ENCODE measurements at places on chromosomes 6 and 20.

DNA sequence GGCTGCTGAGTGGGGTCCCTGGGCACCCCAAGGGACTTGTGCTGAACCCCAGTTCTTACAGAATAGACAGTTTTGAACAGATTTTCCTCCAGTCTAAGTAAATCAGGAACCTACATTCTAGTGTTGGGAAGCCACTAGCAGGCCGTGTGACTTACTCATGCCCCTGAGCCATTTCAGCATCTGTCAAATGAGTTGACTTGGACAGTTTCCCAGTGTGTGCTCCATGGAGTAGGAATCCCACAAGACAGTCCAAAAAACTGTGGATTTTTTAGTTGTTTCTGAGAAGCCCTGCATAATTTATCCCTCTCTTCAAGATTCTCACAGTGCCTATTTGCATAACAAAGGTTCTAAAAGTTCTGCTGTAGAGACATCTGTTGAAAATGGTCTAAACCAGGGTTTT, 2.1 kb downstream of the GABRR2 start:
- DNase-seq: no peak

DNA sequence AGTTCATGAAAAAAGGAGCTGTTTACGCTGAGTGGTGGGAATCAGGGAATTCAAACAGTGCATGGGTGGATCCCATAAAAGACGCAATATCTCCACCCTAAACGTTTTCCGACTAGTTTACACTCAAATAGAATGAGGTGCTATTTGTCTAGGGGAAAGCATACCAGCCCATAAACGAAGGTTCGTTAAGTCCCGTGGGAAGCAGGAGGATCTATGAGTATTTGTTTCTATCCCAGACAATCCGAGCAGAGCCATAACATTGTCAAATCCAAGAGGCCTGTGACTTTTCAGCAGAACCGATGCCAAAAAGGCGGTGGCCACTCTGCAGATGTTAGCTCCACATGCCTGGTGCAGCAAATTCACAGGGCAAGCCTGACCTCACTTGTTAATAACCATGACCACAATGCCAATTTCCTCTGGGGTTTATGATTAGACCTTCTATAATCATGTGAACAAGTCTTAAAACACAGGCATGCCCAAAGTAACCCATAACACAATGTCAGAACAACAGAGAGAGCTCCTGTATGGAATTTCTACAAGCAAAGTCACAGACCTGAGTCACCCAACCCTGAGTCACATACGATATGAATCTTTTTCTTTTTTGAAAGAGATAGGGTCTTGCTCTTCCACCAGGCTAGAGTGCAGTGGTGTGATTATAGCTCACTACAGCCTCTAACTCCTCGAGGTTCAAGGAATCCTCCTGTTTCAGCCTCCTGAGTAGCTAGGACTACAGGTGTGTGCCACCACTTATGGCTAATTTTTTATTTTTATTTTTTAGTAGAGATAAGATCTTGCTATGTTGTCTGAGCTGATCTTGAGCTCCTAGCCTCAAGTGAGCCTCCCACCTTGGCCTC, 123.3 kb downstream of the KIF13A start:
- DNase-seq: no peak

- no peak for DNase-seq
These were observed 18.6 kb downstream of the ZNFX1 start for GRCh38 chr20:49259284-49259683.

DNA sequence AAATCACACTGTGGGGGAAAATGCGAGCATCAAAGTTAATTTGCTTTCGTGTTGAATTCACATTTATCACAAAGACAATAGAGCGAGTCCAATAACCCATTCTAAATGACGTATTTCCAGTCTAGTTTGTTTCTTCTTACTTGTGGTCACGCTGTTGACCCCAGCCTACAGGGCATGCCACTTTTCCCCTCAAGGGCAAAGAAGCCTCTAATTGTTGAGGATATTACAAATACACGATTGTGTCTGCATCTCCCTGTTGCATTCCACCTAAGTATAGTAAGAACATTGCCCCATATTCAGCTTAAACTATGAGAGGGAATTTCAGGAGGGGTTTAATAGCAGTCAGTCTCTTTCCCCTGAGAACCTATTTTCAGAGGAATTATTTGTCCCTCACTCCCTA, 37.4 kb upstream of the DSP start:
- no peak for DNase-seq

Data from cerebellar nuclear complex (tissue), 1 donor.